ENCODE measurements at places on chromosomes 6 and 20.

- DNase-seq, result no peak
These were observed 22.5 kb downstream of the SULF2 start for GRCh38 chr20:47762699-47763268.

DNA sequence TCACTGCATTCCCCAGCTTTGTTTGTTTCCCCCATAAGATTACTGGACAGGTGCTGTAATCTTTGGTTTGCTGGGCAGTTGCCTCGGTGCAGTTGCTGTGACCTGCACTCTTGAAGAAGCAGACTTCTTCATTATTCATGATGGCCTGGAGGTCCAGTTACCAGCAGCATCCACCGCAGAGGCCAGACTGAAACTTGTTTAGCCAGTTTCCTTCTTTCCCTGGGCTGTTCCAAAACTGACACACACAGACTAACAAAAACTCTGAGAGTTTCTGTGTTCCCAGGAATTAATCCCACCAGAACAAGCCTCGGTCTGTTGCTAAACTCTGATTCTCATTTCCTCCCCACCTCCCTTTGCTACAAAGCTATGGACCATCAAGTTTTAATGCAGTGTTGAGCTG lies 144.1 kb downstream of the QRSL1 start:
- no peak for DNase-seq

DNA sequence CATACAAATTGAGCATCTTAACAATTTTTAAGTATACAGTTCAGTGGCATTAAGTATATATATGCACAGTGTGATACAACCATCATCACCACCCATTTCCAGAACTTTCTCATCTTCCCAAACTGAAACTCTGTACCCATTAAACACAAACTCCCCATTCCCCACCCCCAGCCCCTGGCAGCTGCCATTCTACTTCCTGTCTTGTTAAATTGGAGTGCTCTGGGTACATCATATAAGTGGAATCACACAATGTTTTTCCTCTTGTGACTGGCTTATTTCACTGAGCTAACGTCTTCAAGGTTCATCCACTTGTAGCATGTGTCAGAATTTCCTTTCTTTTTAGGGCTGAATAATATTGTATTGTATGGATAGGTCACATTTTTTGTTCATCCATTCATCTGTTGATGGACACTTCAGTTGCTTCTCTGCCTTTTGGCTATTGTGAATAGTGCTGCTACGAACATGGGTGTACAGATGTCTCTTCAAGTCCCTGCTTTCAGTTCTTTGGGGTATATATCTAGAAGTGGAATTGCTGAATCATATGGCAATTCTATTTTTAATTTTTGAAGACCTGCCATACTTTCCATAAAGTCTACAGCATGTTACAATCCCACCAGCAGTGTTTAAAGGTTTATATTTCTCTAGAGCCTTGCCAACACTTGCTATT lies 19.6 kb upstream of the RREB1 start:
- DNase-seq, result no peak

DNA sequence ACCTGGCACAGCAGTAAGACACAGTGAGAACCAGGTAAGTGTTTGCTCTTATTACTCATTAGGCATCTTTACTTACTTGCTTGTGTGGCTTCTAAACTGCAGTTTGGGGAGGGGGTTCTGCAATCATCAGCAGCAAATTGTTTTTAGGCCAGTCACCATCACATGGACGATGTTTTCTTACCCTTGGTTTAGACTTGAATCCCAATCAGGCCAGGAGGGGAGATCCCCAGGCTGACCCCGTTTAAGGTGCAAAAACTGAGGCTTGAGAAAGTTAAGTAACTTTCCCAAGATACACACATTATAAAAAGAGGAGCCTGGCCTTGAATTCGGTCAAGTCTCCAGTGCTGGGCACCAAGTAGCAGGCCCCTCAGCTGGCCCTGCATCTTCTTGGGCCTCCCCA lies 51.8 kb upstream of the SLC32A1 start:
- DNase-seq, result no peak

DNA sequence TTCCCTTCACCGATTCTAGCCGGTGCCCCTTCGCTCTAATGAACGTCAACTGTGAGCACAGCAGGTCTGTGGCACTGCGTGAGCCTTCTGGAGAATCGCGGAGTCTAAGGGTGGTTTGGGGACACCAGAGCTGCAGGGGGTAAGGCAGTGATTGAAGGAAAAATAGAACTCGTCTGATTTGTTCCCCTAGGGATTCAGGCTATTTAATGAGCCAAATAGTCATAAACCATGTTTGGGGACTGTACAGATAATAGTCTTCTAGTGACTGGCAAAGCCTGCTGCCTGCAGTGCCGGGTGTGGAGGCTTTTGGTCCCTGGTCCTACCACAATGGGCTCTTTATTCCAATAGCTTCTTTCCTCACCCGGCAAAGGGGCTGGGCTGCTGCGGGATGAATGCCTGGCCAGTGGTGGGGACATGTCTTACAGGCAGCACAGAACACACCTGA lies 11.1 kb upstream of the NTSR1 start:
- no peak for DNase-seq

GRCh38 chr6:109471105-109471810 lies 11.8 kb downstream of the ZBTB24 start:
- DNase-seq, result no peak

DNA sequence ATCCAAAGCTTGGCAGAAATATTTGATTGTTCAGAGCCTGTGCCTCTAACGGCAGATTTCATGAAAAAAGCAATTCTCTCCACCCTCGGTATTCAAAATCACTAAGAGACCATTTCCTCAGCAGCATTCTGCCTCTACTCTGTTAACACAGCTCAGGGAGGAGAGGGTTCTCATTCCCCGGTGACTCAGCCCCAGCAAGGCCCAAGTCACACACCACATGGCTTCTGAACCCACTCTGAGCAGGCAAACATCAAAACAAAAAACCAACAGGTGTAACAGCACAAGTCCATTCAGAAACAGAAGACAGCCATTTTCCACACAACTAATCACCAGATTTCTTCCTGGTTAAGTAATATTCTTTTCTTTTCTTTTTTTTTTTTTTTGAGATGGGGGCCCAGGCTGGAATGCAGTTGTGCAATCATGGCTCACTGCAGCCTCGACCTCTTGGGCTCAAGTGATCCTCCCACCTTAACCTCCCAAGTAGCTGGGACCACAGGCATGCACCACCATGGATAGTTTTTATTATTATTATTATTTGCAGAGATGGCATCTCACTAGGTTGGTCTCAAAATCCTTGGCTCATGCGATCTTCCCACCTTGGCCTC lies 55.4 kb downstream of the GFOD1 start:
- DNase-seq, result no peak

- no peak for DNase-seq
These were observed 24.5 kb upstream of the MYCT1 start for GRCh38 chr6:152673236-152673635.

- DNase-seq, result no peak
These were observed 334.6 kb downstream of the ESR1 start for GRCh38 chr6:152142105-152142504.

DNA sequence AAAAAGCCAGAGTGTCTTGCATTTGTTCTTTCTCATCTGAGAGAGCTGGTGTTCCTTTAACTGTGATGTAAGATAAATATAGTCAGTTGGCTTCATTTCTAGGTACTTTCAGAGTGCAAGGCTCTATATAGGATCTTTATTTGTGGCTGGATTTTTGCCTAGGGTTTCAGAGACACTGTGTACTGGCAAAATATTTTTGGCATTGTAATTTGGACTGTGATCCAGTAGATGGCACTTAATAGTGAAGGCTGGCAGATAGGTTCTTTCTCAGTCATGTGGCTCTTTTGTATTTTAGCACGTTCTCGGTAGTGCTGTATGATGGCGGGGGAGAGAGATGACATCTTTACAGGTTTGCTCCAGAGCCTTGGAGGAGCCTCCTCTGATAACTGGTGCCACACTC lies 26.8 kb upstream of the SLC35B3 start:
- no peak for DNase-seq

DNA sequence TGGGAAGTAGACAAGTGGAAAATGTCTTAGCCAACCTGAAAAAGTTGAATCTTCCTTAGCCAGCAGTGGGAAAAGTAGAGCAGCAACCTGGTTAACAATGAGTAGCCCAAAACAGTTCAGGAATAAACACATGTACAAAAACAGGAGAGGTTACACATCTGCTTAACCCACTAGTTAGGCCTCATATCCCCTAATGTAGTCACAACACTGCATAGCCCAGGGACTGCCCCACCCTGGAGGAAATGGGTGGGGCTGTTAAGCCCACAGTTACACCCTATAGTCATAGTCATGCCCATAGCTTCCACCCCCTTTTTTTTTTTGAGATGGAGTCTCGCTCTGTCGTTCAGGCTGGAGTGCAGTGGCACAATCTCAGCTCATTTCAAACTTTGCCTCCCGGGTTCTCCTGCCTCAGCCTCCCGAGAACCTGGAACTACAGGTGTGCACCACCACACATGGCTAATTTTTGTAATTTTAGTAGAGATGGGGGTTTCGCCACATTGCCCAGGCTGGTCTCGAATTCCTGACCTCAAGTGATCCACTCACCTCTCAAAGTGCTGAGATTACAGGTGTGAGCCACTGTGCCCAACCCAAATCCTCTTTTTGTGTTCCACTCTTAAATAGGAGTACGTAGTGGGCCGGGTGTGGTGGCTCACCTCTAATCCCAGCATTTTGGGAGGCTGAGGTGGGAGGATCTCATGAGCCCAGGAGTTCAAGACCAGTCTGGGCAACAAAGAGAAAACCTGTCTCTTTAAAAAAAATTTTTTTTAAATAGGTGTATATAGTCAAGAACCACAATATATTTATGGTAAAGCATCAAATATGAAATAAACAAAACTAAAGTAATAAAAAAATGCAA lies 24.5 kb downstream of the ILRUN start:
- no peak for DNase-seq

- no peak for DNase-seq
These were observed 80.8 kb downstream of the KHDC1L start for GRCh38 chr6:73144516-73144915.

- DNase-seq, result no peak
These were observed 612.9 kb upstream of the BTBD3 start for GRCh38 chr20:11304795-11305194.

GRCh38 chr6:143647732-143648131 lies 30.0 kb upstream of the PHACTR2 start:
- no peak for DNase-seq

DNA sequence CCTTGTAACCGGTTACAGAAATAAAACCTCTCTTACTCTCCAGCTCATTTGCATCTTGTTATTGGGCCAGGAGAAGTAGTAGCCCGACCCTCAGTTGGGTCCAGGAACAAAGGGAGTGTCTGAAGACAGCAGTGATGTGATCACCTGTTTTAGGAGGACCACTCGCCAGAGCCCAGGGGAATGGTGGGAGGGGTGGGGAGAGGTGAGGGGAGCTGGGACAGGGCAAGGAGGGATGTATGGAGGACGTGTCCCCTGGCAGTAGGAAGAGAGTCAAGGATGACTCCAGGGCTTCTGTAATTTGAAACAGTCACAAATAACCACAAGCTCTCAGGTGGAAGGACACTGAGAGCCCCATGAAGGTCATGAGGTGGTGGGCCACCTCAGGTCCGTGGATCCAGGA lies 1.4 kb upstream of the PCMTD2 start:
- DNase-seq, result no peak

- no peak for DNase-seq
These were observed 218.7 kb downstream of the TRDN start for GRCh38 chr6:123418071-123418470.

GRCh38 chr6:9564021-9564420 lies 850.9 kb downstream of the TFAP2A start:
- DNase-seq, result no peak

GRCh38 chr20:57514273-57514751 lies 10.6 kb downstream of the CTCFL start:
- peak; percentile 27 for DNase-seq

DNA sequence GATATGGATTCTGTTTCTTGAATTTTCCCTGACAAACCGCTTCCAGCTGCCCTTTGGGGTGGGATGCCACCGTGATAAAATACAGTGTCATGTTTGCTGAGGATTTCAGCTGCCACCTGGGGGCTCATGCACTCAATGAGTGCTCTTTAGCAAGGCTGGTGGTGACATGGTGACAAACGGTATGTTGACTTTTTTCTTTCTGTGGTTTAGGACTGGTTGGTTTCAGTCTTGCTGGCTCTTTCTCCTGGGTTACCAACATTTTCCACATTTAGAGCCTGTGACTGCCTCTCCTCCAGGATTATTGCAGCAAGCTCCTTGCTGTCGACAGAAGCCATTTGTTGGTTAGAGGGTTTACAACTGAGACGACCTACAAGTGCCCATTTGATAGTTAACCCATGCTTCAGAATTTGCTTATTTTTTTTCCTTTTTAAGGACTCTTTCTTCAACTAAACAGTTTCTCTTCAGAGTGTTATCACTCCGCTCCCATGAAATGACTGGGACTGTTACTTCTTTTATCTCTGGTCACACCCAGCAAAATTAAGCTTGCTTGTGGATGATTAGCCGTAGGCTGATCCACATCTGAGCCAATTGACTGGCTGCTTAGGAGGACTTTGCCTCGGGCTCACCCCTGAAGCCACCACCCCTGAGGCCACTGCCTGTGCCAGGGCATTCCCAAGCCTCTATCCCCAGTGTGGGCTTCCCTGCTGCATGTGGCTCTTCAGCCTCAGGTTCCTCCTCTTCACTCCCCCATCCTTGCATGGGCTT lies 48.4 kb upstream of the CDYL start:
- no peak for DNase-seq

DNA sequence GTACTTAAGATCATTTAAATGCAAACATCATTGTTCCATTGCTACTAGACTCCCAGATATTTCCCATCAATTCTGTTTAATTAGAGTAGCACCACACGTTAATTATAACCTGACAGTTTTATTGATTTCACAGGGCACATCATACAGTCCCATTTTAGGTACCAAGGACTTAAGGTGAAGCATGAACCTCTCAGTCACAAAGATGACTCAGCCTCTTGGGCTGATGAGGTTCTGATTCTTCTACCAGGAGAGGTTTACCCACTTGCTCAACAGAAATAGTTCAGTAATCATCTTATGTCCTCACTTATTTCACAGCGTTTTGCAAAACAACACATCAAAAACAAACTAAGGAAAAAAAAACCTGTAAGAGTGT lies 98.5 kb downstream of the HIVEP2 start:
- DNase-seq, result no peak

- no peak for DNase-seq
These were observed 40.5 kb downstream of the RREB1 start for GRCh38 chr6:7148100-7148822.

DNA sequence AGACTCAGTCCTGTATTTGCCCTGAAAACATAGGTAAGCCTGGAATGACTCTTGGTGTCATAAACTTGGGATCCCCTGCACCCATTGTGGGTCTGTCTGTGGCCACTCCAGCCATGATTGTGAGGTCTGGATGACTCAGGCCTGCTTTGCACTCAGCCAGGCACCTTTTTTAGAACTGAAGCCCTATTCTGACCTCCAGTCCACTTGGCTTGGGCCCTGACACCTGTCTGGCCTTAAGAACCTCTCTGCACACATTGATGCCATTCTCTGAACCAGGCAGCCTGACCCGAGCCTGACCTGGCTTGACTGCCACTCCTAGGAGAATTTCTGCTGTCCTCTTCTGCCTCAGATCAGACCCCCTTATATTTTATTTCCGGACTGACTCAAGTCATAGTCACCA lies 383.7 kb downstream of the MAFB start:
- no peak for DNase-seq

GRCh38 chr6:14452567-14453527 lies 335.3 kb downstream of the CD83 start:
- no peak for DNase-seq
